ENCODE measurements at places on chromosomes 2 and 18.

DNA sequence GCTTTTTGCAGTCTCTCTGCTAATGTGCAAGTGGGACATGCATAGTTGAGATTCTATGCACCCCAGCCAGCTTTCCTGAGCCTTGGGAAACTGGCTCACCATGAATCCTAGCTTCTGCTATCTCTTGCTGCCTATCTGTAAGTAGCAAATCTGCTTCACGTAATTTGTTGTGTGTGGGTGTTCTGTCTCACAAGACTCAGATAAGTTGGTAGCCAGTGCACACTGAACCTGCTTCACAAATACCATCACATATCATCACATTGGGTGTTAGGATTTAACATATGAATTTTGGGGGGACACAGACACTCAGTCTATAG lies 13.9 kb upstream of the VRK2 start:
- DNase-seq, result no peak

DNA sequence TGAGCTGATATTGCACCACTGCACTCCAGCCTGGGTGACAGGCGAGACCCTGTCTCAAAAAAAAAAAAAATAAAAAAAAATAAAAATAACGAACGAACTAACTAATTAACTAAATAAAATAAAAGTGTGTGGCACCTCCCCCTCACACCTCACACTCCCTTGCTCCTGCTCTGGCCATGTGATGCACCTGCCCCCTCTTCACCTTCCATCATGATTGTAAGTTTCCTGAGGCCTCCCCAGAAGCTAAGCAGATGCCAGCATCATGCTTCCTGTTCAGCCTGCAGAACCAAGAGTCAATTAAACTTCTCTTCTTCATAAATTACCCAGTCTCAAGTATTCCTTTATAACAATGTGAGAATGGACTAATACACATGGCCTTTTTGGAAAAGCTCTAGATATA lies 232.1 kb downstream of the TGIF1 start:
- no peak for DNase-seq

DNA sequence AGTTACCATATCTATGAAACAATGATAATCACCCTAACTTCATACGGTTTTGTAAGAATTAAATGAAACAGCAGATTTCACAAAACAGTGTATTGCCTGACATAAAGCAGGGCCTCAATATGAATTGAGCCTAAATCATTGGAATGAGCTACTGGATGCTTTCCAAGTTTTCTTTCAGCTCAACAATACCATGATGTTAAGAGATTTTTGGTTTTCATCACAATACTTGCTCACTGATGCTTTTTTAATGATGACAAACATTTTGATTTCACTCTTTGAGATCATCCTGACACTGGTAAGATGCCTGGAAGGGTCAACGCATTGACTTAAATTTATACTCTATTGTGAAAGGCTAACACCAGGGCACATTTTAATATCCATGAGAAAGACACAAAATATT lies 377.5 kb downstream of the ZNF521 start:
- no peak for DNase-seq

GRCh38 chr2:136162438-136162837 lies 44.5 kb upstream of the CXCR4 start:
- no peak for DNase-seq

DNA sequence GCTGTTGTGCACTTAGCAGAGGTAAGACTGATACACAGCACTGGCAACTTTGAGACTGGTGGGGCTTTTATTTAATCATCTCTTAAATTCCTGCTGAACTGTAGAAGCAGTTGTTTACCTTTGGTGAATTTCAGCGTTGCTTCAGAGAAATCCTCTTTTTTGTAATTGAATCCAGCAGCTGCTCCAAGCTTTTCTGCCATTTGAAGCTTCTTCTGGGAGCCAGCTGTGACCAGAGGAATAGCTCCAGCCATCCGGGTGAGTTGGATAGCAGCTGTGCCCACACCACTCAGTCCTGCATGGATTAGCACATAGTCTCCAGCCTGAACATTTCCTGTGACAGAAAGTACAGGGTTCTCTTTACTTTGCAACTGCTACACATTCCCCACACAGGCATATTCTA lies 3.9 kb downstream of the TP53I3 start:
- DNase-seq, result no peak

DNA sequence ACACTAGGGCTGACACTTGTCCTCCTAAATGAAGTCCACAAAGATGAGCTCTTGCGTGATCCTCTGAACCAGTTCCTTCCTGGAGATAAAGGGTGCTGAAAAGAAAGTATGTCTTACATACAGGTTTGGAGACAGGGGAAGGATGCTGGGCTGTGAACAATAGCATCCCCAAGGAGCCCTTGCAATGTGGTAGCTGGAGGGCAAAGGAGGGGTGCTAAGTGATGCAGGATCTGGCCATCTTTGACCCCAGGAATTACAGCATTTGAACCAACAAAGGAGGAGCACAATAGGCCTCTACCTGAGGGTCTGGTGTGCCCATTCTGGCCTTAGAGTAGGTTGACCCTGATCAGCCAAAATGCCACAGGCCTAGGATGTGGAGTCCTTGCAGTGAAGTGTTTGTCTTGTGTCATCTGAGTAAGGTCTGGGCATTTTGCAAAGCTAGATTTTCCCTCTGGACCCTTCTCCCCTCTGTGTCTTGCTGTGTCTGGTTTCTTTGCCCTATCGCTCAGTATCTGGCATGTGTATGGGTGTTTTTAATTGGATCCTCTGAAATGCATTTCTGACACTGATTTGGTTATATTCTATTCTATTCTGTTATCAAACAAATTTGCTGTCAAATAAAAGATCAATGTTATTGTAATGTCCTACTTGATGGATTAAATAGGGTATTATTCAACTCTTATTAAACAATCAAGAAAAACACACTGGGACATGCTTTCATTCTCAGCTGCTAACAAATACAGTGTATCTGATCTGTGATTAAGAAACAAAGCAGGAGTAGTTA lies 364.8 kb upstream of the MEIS1 start:
- no peak for DNase-seq

DNA sequence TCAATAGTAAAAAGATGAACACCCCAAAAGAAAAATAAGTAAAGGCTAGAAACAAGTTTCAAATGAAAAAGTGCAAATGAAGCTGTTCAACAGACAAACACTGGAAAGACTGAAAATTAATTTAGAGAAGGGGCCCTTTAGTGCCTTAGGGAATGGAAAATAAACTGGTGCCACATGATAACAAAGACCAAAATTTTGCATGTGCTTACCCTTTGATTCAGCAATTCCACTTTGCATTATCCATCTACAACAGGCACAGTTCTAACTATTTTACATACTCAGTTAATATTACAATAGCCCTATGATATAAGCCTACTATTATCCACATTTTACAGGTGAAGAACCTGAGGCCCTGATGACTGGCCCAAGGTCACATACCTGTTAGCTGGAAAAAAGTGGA lies 183.9 kb downstream of the NBAS start:
- no peak for DNase-seq

- no peak for DNase-seq
Observed at GRCh38 chr18:24208270-24209035, 69.6 kb downstream of the CABYR start.

DNA sequence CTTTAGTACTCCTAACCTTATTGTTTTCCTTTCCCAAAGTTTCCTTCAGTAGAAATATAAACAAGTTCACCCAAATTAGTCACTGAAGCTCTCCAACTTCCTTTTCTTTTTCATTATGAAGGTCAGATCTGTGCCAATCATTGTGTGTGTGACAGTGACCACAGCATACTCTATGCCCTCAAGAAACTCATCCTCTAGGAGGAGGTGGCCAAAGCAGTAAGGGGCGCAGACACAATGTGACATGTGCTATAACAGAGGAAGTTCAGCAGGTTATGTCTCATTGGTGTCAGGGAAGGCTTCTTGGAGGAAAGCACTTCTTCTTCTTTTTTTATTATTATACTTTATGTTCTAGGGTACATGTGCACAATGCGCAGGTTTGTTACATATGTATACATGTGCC lies 60.0 kb upstream of the PSME4 start:
- no peak for DNase-seq

DNA sequence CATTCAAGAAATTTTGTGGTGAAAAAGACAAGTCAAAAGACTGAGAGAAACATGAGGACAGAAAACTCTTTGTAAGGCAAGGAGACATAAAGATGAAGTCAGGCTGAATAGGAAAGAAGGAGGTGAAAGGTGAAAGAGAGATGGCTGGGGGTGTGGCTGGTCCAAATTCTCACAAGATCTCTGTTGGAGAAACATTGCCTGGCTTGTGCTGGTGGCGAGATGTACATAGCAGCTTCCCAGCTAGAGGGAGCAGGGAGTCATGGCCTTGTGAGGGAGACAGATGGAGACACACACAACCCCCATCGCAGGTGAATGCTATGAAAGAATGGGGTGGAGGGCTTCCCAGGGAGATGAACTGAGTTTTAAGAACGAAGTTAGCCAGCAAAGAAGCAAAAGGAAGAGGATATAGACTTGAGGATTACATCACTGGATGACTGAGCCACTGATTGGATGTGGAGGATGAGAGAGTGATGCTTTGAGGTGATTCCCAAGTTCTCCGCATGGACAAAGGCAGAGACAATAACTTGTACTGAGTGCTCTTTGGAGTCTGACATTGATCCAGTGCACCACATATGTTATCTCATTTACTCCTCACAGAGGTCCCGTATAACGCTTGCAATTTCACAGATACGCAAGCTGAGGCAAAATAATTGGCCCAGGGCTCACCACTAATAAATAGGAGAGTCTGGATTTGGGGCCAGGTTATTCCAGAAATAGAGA lies 3.7 kb upstream of the EMX1 start:
- DNase-seq, result no peak

GRCh38 chr2:157173740-157174184 lies 83.7 kb upstream of the GALNT5 start:
- DNase-seq, result no peak

- no peak for DNase-seq
Observed at GRCh38 chr2:163800951-163801381, 65.2 kb upstream of the FIGN start.

DNA sequence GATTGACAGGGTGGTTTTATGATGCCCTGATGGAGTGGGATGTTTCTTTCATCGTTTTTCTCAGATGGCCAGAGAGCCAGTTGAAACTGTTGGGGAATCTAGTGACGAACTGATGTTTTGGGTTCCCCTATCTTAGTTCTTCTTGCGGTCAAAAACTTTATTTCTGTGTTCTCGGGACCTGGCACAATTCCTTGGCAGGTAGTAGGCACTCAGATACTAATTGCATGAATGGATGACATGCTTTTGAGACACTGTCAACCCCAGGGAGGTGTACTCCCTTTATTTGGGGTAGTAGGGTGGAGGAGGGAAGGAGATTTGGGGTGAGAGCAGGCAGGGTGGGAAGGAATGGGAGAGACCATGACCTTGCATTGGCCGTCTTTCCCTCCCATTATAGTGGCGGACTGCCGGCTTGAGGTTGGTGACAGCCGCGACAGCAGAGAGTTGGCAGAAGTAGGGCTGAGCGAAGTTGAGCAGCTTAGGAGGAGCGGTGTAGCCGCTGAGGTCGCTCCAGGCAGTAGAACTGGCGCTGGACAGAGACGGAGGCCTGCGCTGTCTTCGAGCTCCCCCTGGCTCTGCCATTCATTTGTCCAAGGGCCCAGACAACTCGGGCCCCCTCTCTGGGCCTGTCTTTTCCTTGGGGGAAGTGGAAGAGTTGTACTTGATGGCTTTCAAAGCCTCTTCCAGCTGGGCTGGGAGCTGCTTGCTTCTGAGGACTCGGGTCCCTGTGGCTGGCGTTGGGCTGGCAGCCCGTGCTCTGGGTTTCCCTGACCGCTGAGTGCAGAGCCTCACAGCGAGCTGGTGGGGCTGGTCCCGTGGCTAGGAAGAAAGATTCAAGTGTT lies 2.6 kb downstream of the TET3 start:
- no peak for DNase-seq

GRCh38 chr18:32257084-32257785 lies 67.4 kb downstream of the MEP1B start:
- no peak for DNase-seq

DNA sequence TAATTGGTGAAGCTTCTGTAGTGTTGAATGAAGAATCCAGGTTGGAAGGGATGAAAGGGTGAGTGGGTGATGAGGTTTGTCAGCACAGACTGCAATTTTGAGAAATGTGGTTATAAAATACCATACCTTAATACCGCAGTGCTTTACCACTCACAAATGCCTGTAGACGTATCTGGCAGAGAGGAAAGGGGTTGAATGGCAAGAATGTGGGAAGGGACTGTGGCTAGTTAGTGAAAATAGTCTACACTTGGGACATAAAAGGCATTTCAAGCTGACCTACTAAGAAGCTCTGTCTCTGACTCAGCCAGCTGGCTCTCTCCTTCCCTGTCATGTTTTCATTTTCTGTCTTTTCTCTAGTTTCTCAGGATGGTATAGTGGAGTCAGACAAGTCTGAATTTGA lies 25.1 kb downstream of the CDK15 start:
- DNase-seq, result no peak

- DNase-seq, result no peak
Observed at GRCh38 chr2:219119422-219120043, 41.1 kb downstream of the NHEJ1 start.

DNA sequence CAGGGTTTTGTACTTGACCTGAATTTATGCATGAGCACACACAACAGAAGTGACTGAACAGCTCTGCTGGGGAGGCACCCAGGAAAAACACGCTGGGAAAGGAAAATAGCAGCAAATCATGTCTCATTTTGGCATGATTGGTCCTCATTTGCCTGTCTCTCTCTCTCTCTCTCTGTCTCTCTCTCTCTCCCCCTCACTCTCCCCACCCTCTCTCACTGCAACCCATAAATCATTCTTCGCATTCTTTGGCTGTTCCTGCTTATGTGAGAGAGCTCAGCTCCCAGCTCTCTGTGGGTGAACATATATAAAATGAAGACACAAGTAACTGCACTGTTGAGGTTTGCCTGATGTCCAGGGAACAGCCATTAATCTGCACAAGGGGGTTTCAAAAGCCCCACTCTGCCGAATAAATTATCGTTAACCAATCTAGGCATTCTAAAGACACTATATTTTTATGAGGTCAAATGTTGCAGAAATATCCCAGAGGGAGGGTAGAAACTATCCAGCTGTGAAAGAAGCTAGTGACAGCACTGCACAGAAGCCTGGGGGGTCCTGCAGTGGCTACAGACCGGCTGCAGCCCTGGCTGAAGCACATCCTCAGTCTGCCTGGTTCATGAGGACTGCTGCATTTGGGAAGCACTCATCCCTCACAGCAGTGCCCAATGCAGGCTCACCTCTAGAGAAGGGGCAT lies 260.3 kb downstream of the AFF3 start:
- DNase-seq, result no peak

- DNase-seq, result no peak
Observed at GRCh38 chr2:212953170-212953920, 198.1 kb downstream of the IKZF2 start.

DNA sequence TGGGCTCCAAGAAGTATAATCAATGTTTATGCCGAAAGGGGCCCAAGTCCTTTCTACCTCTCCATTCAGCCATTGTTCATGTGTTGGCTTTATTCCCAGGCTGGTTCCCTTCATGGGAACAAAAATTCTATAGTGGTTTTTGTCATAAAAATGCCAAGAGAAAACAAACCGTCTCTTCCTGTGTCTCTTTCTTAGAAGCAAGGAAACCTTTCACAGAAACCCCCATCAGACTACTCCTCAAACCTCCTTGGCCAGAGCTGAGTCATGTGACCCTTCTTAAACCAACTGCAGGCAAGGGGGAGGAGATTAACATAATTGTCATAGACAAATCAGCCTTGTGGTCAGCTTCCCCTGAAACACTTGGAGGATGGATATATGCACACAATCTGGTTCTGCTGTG lies 75.1 kb upstream of the TANK start:
- no peak for DNase-seq
